ENCODE measurements at places on chromosomes 5 and 9. TPM values are rescaled to one million over a fixed set of nuclear protein-coding genes. Genes with fewer than 3 reads are reported as not detected.

DNA sequence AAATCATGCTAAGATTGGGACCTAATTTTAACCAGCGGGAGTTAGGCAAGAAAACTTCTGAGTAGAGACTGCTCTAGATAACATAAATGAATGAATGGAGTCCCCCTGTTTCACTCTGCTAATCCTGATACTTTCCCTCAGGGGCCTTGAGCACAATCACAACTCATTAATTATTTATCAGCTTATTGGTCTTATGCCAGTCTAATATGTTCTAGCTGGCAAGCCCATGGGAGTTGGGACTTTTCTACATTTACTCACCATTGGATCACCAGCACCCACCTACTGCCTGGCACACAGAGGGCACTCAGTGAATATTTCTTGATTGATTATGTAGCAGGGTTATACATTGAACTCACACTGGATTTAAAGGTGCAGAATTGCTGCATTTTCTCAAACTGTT is 13.5 kb upstream of the TMED7 start:
- DNase-seq, result no peak

NR2F1 gene
- 35.4 TPM for total RNA-seq

DNA sequence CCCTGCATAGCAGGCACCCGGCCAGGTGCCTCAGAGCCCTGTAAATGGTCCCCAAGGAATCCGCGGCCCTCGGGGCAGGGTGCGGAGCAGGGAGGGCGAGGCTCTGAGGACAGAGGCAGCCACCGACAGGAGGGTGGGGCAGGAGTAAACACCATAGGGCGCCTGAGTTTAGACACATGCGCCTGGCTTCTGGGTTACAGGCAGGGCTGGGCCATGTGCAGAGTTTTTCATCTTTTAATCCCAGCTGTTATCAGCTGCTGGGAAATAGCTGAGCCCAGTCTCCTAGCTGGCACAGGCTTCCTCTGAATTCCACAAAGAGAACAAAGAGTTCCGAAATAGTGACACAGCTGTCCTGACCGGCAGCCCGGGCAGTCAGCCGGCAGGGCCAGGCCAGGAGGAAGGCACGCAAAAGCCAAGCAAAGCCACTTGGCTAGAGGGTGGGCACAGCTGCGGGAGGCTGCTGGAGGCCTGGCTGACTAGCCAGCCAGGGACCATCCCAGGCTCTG is 98.9 kb upstream of the PHYKPL start:
- no peak for DNase-seq

EPB41L4B gene
- 7.8 TPM for total RNA-seq

SHISAL2B gene
- 0.51 TPM for total RNA-seq

- DNase-seq, result no peak
Observed at GRCh38 chr5:176679365-176680225, 32.3 kb downstream of the TSPAN17 start.
